ENCODE measurements at places on chromosomes 16 and 17. TPM values are rescaled to one million over a fixed set of nuclear protein-coding genes. Genes with fewer than 3 reads are reported as not detected.

The FBXL16 gene
- 17.7 TPM for polyA plus RNA-seq

GRCh38 chr16:2190659-2191445 is 5.6 kb downstream of the CASKIN1 start:
- no peak for DNase-seq

DNA sequence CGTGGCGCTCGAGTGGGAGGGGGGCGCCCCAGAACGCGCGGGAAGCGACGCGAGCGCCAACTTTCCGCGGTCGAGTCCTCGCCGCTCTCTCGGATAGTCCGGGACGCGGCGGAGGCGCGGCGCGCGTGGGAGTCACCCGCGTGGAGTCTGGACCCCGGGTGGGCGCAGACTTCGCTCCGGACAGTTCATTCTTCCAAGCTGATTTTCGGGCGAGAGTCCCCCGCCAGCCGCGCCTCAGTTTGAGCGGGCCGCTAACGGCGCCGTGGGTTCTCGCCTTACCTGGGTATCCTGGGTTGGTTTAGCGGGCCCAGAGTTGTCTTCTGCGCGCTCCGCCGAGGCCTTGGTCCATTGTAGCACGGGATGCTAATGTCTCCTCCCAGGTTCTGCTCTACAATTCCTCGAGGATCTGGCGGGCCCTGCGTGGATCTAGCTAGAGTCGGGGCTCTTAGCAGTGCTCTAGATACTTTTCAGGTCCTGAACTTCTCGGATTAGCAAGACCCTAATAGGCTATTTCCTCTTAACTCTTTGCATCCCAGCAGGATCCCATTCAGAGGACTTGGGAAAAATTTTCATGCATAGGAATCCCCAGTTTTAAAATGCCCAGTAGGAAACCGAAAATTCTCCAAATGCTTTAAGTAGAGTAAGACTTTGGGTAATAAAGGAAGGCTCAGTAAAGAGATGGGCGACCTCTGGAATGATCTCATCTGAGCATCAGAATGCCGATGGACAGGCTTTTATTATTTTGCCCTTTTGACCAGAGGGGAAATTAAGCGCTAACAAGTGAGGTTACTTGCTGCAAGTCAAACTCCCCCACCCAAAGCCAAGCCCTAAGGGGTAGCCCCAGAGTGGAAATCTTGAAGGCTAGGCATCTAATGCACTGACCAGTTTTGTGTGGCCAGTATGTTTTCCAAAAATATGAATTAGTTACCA is 537 bp upstream of the GJC1 start:
- no peak for DNase-seq

- DNase-seq: no peak
Measured at GRCh38 chr16:63346000-63346399, 1309.8 kb upstream of the CDH8 start.

- DNase-seq: no peak
Measured at GRCh38 chr17:70716551-70716950, 547.2 kb downstream of the KCNJ2 start.

DNA sequence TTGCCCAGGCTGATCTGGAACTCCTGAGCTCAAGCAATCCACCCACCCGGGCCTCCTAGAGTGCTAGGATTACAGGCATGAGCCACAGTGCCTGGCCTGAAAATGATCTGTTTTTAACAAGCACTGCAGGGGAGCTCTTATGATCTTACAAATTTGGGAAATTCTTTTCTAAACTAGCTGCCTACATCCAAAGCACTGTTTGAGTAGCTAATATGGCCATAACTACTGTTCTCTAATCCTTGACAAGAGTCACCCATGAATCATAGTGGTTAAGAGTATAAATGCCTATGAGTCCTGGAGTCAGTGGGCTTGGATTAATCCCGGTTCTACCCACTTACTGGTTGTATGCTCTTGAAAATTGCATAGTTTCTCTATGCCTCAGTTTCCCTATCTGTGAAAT is 1.4 kb upstream of the CPPED1 start:
- no peak for DNase-seq
